ENCODE measurements at places on chromosomes 1 and 21.
A peak's percentile ranks its signal among the peaks of the same experiment; 100 is the strongest.

DNA sequence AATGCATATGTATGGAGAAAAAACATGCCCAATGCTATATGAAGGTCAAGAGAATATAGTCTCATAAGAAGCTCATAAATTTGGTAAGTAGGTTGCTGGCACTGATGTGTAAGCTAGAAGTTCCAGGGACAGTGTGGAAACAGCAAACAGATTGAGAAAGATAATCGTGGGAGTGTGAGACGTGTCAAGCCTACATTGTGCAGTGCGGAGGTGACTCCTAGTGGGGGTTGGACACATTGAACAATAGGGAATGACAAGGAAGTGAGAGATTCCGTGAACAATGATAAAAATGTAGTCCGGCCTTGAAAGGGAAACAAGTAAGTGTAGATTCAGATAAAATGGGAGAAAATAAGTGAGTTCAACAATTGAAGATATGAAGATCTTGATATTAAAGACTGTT is 788.4 kb upstream of the PRMT6 start:
- peak; percentile 2 for DNase-seq

DNA sequence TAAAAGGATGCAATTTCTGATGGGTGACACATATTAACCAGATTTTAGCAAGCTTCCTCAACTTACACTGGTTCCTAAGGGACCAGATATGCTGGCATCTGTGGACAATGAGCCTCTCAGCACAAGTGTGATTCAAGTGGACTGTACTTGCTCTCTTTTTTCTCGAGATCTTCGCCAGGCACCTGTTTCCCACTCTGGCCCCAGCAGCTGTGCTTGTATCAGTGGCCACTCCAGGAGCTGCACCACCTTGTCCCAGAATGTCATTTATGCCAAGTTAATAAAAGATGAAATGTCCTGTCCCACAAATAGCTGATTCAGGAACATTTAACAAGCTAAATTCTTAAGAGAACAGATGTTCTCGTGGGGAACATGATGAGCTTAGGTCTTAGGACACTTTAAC is 14.6 kb downstream of the C1orf198 start:
- DNase-seq, result no peak

GRCh38 chr1:30130099-30130498 is 593.3 kb downstream of the MATN1 start:
- no peak for DNase-seq

DNA sequence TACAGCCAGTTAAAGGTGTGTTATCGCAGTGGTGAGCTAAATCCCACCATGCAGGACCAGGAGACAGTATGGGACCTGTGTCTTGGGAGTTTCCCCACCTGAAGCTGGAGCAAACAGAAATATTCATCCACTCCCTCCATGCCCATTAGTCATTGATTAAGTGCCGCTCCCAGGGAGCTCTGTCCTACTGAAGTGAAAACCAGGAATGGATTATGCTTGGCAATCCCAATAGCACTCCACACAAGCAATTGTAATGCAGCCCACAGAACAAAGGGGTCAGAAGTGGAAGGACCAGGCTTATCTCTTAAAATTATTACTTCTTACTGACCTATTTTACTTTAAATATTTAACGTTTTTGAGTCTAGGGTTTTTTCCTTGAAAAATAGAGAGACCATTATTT is 1005.4 kb downstream of the ADGRL2 start:
- DNase-seq, result no peak

DNA sequence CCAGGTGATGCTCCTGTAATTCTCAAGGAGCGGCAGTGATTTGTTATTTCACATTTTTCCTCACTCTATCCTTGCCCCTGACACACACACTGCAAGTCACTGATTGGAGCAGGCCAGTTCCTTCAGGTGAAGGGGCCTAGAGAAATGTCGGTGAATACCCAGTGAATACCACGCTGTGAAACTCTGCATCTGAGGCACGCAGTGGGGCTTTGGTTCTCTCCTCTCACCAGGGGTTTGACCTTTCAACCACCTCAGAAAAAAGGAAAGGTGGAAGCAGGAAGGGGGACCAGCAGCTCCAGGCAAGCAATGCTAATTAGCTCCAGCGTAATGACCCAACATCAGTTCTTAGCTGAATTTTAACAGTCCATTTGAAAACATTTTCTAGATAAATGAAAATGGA is 532 bp upstream of the FAM177B start:
- no peak for DNase-seq

- no peak for DNase-seq
These were observed 177.1 kb downstream of the HHAT start for GRCh38 chr1:210505601-210506496.

- DNase-seq, result no peak
These were observed 90.6 kb downstream of the SDCCAG8 start for GRCh38 chr1:243346468-243346867.

DNA sequence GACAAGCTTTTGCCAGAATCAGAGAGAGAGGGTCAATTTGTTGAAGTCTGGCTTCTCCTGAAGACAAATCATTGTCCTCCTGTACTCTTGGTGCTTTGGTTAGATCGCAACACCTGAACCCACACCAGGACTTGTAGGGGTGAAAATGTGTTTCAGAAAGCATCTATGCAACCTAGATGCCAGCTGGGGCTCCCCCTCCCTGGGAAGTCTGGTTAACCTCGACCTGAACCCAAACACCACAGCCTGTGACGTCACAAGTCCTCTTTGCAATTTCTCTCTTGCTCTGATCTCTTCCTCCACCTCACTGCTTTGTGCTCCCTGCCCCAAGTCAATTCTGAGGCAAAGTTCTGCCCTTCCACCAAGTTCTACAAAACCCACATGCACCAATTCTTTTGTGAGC is 42.8 kb upstream of the USP24 start:
- no peak for DNase-seq
